ENCODE measurements at places on chromosomes 13 and 19.

DNA sequence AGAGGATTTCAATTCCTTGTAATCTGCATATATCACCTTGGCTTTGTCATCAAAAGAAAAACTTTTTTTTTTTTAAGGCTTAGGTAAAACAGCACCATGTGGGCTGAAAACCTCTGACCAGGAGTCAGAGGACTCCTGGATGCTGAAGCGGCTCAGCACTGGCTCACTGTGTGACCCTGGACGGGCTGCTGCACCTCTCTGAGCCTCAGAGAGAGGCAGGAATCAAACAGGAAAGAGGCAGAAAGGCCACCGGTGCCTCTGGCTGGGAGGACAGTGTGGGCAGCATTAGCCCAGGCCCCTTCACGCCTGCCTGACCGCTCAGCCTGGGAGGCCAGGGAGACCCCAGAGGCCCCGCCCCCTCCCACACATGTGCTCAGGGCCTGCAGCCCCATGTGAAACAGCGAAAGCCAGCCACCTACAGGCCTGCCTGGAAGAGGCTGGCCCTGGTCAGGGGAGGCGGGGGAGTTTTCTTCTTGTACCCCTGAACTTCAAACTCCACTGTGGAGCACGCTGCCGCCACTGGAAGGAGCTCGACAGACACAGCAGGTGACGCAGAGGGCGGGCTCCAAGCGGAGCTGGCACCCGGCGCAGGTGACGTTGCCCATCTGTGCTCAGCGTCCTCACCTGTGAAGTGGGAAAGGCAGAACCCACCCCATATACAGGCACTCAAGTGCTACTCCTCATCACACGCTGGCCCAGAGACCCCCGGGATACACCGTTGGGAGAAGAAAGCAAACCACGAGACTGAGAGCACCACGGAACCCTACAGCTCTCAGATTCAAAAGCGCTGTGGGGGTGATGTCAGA, 39.7 kb downstream of the MLLT1 start:
- no peak for DNase-seq

DNA sequence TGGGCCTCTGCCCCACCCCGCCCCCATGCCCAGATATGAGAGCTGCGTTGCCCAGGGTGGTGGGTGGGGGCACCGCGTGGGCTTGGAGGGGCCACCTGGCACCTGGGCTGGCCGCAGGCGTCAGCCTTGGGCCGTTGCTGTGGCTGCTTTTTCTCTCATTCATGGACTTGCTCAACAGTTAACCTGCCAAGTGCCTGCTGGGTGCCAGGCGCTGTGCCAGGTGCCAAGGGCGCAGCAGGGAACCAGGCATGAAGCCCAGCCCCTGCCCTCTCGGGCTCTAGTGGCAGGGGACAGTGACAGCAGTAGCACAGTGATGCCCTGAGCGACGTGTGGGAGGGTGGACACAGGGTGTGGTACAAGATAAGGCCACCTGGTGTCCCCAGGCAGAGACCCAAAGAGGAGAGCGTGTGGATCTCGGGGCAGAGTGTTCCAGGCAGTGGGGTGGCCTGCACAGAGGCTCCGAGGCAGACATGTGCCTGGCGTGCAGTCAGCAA, 28.1 kb downstream of the DHX34 start:
- no peak for DNase-seq

DNA sequence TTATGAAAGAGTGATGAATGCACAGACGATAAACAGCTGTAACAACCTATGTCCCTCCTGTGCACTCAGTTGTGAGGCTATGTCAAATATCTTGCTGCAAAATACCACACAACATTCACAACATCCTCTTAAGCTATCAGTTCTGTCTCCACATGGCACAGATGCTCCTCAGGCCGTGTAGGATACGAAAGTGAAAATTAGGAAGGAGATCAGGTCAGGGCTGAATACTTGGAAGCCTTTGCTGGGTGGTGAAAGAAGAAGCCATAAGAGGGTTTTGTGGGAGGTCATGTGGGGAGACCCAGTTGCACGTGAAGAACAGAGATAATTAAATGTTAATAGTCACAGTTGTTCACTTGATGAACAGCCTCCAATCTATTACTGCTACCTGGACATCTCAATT, 58.9 kb downstream of the RXFP2 start:
- no peak for DNase-seq

DNA sequence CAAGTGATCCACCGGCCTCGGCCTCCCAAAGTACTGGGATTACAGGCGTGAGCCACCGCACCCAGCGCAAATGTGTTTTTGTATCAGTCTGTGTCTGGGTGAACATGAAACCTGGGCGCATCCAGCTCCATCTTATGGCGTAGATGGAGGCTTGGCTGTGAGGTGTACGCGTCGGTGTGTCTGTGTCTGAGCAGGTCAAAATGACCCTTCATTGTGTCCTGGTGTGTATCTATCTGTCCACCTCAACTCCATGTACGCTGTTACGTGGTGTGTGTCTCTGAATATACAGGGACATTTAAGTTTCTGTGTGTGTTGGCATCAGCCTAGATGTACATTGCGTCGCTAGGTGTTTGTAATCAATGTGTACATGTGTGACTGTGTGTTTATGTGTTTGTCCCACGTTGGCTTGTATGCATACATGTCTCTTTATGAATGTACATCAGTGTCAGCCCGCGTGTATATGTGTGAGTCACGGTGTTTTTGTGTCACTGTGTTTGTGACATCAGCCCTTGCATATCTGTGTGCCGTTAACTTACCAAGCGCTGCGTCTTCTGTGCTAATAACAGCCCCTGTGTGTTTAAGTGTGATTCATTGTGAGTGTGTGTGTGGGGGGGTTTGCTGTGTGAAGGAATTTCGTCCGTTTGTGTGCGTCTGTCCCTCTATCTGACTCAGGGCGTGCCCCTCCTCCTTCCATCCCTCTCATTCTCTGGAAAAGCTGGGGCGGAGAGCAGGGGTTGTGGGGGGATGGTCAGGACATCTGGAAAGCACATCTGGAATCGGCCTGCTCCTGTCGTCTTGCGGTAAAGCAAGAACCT, 6.4 kb downstream of the AXL start:
- DNase-seq: no peak

- DNase-seq: no peak
Measured at GRCh38 chr13:103866048-103866447, 799.8 kb upstream of the SLC10A2 start.

GRCh38 chr13:94706843-94707399, 5.4 kb downstream of the SOX21 start:
- DNase-seq: no peak

DNA sequence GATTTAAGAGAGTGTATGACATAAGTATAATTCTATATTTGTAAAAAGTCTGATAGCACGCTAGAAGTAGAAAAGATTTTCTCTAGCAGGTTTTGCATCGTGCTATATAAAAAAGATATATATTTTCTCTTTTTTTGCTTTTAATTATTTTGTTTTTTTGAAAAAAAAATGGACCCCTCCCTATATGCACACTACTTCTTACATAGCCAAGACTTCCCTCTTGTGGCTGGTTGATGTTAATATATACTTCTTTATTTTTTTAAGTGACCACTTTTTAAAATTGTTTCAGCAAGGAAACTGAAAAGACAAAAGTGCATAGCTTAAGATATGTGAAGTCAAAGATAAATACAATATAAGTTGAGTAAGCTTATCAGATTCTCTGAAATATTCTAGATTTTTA, 1202.8 kb downstream of the DIAPH3 start:
- DNase-seq: no peak

- DNase-seq: no peak
Measured at GRCh38 chr13:23695711-23696464, 125.7 kb downstream of the TNFRSF19 start.

- no peak for DNase-seq
Measured at GRCh38 chr13:111492341-111492950, 172.0 kb downstream of the TEX29 start.

DNA sequence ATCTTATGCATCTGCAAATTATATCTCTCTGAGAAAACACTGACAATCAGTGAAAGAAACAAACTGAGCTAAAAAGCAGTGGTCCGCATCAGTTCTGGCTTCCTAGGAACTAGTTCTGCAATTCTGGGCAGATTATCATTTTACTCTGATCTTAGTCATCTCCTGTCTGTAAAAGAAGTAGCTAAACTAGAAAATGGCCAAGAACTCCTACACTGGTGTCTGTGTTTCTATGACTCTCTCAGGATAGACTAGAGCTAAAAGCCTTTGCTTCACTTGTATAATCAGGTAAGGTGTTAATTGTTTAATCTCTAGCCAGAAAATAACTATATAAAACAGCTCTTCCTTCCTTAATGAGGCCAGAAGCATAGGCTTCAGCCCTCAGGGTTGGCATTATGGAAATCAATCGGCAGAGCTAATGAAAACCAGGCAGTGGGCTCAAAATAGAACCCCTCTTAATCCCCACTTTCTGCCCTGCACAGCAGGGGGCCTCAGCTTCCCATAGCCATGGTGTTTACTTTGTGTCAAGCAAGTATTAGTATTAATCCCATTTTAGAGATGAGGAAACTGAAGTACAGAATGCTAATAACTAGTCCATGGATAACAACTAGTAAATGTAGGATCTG, 459.2 kb downstream of the FGF14 start:
- no peak for DNase-seq

DNA sequence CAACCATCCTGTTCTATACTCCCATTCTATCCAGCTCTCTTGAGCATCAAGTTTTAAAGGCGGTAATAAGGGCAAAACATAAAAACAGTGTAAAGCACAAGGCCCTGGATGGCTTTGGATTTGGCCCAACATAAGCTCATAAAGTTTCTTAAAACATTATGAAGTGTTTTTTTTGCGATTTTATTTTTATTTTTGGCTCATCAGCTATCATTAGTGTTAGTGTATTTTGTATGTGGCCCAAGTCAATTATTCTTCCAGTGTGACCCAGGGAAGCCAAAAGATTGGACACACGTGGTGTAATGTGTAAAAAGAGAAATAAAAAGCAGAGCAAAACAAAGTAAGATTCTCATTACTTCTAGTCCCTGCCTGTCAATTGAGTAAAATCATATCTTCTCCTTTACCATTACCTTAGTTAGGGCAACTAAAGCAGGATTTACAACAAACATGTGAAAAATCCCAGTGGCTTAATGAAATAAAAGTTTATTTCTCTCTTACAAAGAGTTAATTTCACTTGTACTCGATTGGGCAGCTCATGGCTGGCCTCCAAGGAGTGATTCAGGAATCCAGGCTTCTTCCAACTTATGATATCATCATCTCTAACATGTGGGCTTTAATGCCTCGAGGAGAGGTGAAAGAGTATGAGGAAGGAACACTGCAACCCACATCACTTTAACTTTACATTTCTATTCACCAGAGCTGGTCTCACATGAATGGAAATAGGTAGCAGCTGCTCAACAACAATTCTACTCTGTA, 725.2 kb upstream of the SLITRK1 start:
- DNase-seq: no peak

DNA sequence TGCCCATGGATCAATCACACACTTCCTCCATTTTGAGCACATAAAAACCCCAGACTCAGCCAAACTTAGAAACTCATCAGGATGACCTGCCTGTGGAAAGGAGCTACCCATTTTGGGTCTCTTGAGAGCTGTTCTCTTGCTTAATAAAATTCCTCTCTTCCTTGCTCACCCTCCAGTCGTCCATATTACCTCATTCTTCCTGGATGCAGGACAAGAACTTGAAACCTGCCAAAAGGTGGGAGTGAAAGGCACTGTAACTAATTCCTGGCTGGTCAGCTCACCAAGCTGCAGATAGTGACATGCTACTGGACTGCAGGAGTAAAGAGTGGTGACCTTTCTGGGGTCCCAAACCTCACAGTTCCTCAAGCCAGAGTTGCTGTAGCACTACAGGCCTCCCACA, 20.2 kb downstream of the LIG4 start:
- no peak for DNase-seq

DNA sequence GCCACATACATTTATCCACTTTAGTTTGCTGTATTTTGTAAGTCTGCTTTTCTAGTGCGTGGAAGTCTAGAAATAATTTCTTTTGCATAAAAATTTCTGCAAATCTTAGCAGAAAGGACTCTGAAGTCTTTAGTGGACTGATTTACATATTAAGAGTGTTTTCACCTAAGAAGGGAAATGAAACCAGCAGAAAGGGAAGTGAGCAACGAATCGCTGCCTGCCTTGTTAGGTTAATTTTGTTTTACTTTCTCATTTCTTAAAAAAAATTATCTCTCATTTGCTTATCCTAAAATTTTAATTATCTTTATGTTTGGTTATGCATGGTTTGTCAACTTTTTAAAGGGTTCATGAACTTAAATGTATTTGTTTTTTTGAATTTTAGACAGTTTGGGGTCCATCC, 767 bp upstream of the GPR18 start:
- DNase-seq: no peak

- peak; percentile 71 for DNase-seq
Measured at GRCh38 chr19:1098177-1099051, 3.2 kb upstream of the POLR2E start.

- peak; percentile 20 for DNase-seq
Measured at GRCh38 chr13:94192431-94192975, 287.0 kb downstream of the DCT start.

- no peak for DNase-seq
Measured at GRCh38 chr13:28704282-28704681, 14.5 kb downstream of the SLC46A3 start.

- DNase-seq: no peak
Measured at GRCh38 chr13:106774621-106775020, 206.7 kb upstream of the ARGLU1 start.

GRCh38 chr13:32124743-32125142, 93.2 kb downstream of the FRY start:
- DNase-seq: no peak

- DNase-seq: no peak
Measured at GRCh38 chr13:48741377-48741776, 87.6 kb downstream of the CYSLTR2 start.

GRCh38 chr13:90447734-90448101, 899.8 kb upstream of the MIR17HG start:
- no peak for DNase-seq

DNA sequence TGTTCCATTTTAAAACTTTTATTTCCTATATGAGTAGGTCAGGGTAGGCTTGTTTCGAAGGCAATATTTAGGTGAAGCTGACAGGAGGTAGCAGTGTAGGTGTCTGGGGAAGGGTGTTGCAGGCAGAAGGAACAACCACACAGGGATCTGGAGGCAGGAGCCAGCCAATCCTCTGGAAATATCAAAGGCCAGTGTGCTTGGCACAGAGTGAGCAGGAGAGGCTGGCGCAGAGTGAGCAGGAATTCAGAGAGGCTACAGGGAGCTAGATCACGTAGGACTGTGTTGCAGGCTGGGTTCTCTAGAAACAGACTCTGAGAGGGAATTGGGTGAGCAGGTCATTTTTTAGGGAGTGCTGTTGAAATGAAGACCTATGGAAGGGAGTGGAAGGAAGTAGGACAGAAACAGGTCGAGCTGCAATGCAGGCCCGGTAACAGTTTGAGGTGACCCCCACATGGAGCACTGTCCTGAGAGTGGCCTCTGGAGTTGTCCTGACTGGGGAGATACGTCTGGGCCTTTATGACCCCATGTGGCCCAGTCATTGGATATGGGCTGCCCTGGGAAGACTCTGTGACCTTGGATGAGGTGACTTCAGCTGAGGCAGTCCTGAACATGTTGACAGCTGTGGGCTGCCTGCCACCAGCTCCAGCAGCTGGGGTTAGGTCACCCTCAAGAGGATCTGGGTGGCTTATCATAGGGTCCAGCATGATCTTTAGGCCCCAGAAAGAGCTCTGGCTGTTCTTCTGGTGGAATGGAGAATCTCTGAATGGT, 51.7 kb downstream of the ERCC5 start:
- DNase-seq: no peak

- no peak for DNase-seq
Measured at GRCh38 chr13:41401366-41401765, 56.0 kb upstream of the RGCC start.

All from DMS153 (cell line).